C1 segment of cervical spinal cord (tissue), 14 donors: ENCODE measurements at places on chromosomes 13 and 19.

- DNase-seq = no peak
Observed at GRCh38 chr13:97474349-97474980, 40.5 kb downstream of the RAP2A start.

DNA sequence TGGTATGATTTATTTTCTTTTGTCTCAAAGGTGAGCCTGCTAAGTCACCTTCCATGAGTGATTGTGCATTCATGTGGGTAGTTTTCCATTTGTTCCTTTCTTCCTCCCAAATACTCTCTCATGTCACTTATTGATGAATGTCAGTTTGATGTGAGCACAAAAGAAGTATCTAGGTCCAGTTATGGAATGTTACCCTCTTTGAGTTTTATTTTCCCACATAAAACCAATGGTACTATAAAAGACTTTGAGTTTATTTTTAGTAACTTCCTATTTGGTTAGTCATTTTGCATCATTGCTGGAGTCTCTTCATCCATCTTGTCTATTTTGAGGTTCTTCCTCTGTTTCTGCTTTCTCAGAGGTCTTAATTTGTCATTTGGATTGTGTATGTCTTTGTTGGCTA, 321.3 kb downstream of the GPC6 start:
- DNase-seq = no peak

- no peak for DNase-seq
Observed at GRCh38 chr13:114089341-114089740, 43.1 kb downstream of the RASA3 start.

GRCh38 chr19:17865364-17866311, 5.9 kb downstream of the RPL18A start:
- DNase-seq = no peak

DNA sequence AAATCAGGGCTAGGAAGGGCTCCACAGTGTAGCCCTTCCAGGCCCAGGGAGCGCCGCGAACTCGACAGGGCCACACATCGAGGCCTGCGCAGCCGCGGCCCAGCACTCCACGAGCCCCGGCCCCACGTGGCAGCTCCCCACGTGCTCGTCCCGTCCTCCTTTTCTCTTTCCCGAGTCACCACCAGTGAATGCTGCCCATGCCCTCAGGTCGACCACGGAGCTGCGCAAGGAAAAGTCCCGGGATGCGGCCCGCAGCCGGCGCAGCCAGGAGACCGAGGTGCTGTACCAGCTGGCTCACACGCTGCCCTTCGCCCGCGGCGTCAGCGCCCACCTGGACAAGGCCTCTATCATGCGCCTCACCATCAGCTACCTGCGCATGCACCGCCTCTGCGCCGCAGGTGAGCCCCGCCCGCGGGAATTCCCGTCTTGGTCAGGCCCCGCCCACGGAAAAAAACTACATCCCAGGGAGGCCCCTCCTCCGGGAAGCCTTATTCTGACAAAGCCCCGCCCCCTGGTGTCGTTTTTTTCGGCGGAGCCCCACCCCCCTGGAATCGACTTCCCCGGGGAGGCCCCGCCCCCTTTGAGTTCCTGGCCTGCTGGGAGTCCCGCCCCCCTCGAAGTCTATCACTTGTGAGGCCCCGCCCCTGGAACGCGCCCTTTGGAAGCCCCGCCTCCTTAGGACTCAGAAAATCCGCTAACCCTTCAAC, 7.0 kb downstream of the HIF3A start:
- no peak for DNase-seq

DNA sequence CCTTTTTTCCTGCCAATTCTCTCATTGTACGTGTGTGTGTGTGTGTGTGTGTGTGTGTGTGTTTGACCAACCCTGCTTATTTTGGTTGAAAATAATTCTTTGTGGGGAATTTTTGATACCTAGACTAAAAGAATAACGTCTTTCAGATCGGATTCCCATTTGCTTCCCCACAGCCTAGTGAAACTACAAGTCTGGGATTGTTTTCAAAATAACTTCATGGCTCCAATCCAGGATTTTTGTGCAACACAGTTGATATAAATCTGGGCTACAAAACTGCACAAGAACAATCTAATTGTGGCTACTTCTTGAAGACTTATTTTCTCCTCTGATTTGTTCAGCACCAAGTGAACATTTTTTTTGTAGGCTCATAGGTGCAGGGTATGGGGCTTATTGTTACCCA, 332.8 kb upstream of the MIR17HG start:
- no peak for DNase-seq

- DNase-seq = no peak
Observed at GRCh38 chr13:50006426-50007135, 8.7 kb upstream of the KCNRG start.

DNA sequence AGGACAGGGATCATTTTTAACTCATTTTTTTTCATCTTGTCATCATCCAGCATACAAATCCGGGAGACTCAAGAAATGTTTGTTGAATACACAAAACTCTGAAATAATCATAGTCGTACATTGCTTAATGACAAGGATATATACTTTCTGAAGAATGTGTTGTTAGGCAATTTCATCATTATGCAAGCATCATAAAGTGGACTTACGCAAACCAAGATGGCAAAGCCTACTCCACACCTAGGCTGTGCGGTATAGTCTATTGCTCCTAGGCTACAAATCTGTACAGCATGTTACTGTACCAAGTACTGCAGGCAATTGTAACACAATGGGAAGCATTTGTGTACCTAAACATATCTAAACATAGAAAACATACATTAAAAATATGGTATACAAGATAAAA, 264.1 kb downstream of the TSHZ3 start:
- no peak for DNase-seq

DNA sequence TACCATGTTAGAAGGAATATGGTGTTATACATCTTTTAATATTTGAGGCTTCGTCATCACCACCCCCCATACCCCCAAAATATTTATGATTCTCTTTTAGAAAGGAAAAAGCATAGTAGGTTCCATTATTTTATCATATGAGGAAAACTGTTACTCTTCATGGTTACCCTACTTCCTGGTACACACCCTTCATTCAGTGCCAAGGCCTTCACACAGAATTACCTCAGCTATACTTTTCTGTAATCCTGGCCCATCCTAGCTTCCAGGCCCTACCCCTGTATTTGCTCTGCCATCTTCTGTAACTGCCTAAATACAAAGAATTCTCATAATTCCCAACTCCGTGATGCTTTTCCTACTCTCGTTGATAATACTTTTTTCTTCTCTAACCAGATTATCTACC, 4.3 kb upstream of the UTP14C start:
- no peak for DNase-seq

GRCh38 chr19:46890423-46891170, 29.8 kb downstream of the ARHGAP35 start:
- no peak for DNase-seq

DNA sequence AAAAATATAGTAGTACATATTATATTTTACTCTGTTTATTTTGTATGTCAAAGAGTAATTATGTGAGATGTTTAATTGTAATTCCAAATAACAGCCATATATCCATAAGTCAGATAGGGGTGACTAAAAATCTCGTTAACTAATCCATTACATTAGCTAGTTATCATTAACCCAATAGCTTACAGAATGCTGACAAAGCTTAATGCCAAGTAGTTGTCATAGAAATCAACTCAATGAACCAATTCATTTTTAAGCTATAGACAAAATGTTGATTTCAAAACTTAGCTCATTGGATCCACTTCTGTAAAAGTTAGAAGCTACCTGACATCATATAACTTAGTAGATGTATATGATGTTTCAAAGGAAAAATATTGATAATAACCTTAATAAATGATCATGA, 206.7 kb upstream of the SLITRK1 start:
- no peak for DNase-seq

GRCh38 chr13:42334329-42334706, 62.4 kb downstream of the AKAP11 start:
- no peak for DNase-seq

DNA sequence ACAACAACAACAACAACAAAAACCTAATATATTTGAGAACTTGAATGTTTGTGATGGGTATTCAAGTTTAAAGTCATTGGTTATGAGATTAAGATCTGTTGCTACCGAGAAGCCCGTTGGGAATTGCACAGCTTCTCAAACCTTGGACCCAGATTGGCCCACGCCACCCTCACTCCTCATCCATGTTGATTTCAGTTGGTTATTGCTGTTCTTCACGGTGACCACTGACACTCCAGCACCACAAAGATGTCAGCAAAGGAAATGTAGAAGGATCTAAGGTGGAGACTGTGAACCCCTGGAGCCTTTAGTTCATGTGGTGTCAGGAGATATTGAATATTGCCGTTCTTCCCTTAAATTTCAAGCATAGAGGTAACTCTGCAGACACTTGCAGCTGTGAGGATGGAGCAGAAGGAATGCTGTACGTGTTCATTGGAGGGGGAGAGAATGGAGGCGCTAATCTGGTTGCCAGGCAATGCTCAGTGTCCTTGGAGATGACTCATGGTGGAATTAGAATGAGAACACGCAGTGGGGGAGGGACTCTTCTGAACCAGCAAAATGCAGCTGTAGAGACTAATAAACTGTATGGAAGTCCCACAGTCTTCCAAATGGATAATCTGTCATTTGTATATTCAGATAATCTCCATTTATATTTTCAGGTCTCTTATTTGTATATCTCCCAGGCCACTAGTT, 20.8 kb upstream of the ZNF835 start:
- DNase-seq = no peak

GRCh38 chr19:38565691-38566105, 52.1 kb downstream of the MAP4K1 start:
- DNase-seq = no peak

- no peak for DNase-seq
Observed at GRCh38 chr13:52414051-52414450, 8.1 kb upstream of the THSD1 start.

DNA sequence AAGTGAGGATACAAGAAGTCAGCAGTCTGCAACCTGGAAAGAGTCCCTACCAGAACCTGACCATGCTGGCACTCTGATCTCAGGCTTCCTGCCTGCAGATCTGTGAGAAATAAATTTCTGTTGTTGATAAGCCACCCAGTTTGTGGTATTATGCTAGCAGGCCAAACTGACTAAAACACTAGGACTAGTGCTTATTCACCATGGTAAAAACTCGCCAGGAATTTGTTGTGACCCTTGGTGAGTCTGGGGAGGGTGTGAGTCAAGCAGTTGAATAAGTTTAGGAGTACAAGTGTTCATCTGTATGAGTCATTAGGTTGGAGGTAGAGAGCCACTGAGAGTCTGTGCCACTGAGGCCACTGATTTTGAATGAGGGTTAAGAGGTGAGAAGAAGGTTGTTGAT, 3.6 kb downstream of the ZIK1 start:
- no peak for DNase-seq

DNA sequence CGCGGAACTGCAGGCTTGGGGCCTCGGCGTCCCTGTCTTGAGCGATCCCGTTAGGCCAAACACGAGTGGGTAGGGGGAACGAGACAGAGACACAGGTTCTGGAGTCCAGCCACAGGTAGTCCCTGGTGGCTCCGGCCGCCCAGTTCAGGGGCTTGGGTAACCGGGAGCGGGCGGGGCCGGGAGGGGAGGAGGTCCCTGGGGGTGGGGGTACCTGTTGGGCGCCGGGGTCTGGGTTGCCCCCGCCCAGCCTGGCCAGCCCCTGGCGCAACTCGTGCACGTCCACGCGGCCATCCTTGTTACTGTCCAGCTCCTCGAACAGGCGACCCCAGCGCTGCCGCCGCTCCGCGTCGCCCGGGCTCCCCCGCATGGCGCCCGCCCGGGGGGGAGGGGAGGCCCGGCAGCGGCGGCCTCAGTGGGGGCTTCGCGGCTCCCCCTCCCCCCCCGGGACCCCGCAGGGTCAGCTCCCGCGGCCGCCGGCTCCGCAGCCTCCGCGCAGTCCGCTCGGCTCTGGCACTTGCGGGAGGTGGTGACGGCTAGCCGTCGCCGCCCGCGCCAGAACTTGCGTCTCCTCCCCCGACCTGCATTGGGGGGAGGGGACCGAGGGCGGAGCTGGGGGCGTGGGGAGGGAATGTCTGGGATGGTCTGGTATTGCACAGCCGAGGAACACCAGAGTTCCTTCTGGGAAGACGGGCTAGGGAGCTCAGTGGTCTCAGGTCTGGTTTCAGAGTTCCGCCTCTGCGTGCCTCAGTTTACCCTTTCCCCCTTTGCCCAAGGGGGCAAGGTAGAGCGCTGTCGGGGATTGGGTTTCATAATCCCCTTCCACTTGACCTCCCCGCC, at the start of gene SLC25A23:
Gene SLC25A23, minus strand, starts transcription at position 531 of the 837 bp plus-strand sequence. Its CDS starts 164 bp downstream, at position 367.
- no peak for DNase-seq

GRCh38 chr19:41366089-41366488, 2.1 kb upstream of the B9D2 start:
- DNase-seq = no peak

- no peak for DNase-seq
Observed at GRCh38 chr13:50129081-50129705, 113.9 kb downstream of the KCNRG start.

GRCh38 chr13:67318860-67319259, 88.7 kb upstream of the PCDH9 start:
- DNase-seq = no peak
